Central memory CD4-positive, alpha-beta T cell (primary cell): ENCODE measurements at places on chromosomes 4 and X.

- DNase-seq, result no peak
Measured at GRCh38 chrX:141142946-141143345, 34.0 kb downstream of the LDOC1 start.

DNA sequence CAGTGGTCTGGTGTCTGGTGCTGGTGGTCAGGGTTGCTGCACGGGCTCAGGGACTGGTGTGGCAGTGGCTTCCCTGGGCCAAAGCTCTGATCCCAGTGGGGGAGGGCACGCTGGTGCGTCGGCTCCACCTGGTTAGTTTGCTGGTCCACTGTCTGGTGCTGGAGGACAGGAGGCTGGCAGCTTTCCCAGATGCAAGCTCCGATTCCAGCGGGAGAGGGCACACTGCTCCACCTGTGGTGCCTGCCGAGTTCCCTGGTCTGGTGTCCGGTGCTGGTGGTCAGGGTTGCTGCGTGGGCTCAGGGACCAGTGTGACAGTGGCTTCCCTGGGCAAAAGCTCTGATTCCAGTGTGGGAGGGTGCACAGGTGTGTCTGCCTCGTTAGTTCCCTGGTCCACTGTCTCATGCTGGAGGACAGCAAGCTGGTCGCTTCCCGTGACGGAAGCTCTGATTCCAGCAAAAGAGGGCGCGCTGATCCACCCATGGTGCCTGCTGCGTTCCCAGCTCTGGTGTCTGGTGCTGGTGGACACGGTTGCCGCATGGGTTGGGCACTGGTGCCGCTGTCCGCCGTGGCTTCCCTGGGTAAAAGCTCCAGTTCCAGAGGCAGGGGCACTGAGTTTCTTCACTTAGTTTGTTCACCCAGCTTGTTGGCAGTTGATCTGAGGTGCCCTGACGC is 5.8 kb downstream of the VMA21 start:
- DNase-seq, result no peak

DNA sequence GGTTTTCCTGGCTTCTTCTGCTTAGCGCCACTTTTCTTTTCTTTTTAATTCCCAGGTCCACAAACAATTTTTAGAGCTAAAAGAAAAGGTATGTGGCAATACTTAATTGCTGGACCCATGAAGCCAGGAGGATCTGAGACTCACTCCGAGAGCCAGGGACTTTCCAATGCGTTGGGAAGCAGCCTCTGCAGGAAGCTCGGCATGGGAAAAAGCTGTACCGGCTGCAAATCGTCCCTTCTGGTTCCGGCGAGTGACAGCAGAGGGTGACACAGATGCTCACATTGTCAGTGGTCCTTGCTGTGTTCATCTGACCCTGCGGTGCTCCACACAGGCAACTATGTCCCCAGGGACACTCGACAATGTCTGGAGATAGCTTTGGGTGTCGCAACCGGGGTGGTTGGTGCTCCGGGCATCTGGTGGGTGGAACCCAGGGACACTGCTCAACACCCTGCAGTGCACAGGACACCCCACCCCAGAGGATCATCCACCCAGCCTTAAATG is 164.0 kb downstream of the PRKX start:
- DNase-seq, result no peak

GRCh38 chrX:43940816-43941474 is 32.2 kb downstream of the NDP start:
- no peak for DNase-seq

GRCh38 chr4:89305028-89305427 is 2.6 kb downstream of the GPRIN3 start:
- DNase-seq, result no peak

GRCh38 chr4:16843831-16844508 is 54.5 kb downstream of the LDB2 start:
- DNase-seq, result no peak

GRCh38 chr4:31557437-31557836 is 837.3 kb downstream of the PCDH7 start:
- DNase-seq, result no peak

DNA sequence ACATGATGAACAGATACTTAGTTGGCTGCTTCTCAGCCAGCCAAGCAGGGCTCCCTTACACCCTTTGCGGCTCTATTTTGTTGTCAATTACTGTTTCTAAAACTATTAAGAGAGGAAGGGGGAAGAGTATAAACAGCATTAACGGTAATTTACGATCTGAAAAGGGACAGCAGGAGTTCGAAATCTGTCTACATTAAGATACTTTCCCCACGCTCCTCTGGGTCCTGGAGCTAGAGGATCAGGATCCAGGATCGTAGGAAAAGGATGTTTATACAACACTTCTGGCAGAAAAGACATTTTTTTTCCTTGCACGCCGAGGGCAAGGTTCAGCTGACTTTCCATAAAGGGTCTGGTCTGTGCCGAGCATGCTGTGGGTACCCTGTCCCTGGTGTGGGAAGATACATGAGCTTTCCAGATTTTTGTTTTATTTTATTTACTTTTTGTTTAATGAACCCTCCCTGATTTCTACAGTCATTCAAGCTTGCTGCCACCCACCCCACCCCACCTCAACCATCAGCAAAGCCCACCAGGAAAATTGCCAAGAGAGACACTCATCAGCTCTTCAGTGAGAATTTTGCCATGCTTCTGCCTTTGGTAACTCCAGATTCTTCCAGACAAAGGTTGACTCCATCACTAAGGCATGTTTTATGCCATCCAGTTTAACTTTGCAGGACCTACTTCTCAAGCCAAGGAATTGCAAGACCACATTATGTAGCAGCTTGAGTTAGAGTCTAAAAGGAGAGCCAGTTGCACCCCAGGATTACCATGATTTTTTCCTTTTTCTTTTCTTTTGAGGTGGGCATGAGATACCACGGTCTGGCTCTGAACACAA is 188.1 kb downstream of the QDPR start:
- no peak for DNase-seq

- no peak for DNase-seq
Measured at GRCh38 chr4:18636001-18636585, 614.5 kb upstream of the LCORL start.

GRCh38 chr4:42326040-42326439 is 71.2 kb upstream of the SHISA3 start:
- no peak for DNase-seq

DNA sequence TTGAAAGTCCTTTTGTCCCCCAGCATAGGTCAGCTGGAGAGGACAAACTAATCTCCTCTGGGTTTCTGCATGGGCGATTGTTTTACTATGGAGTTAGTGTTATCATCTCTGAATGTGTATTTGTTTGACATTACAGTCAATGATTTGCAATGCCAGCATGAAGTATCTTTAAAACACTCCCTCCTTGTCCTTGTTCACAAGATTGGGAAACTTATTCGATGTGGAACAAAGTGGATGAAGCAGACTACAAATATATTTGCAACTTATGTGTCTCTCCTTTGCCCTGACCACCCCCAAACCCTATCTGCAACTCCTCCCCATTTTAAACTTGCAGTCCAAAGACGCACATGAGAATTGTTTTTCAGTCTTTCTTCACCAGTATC is 1.5 kb upstream of the PITX2 start:
- DNase-seq, result no peak

DNA sequence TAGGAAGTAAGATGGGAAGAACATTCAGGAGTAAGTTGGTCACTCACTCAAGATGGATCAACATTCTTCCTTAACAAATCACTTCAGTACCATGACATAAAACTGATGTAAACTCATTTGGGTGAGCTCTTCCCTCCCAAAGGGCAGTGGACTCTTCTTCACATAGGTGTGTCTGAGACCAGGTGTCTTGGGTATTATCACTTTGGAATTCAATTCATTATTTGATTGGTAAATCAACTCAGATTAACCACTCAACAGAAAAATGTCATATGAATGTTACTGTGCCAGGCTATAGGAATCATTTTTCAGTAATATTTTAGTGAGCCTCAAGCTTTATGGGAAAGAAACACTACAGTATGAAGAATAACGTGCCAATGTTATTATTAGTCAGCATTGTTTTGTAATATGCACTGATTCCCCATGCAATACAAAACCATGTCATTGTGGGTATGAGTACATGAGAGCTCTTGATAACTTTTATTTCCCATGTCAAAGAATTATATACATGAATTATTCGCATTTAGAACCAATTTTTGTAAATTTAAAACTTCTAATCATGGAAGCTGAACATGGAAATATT is 58.6 kb upstream of the ETNPPL start:
- no peak for DNase-seq

- no peak for DNase-seq
Measured at GRCh38 chr4:8708401-8709021, 115.9 kb downstream of the CPZ start.

GRCh38 chr4:164116286-164116685 is 621.8 kb downstream of the TMA16 start:
- DNase-seq, result no peak

GRCh38 chr4:54281054-54281766 is 52.1 kb downstream of the PDGFRA start:
- DNase-seq, result no peak

DNA sequence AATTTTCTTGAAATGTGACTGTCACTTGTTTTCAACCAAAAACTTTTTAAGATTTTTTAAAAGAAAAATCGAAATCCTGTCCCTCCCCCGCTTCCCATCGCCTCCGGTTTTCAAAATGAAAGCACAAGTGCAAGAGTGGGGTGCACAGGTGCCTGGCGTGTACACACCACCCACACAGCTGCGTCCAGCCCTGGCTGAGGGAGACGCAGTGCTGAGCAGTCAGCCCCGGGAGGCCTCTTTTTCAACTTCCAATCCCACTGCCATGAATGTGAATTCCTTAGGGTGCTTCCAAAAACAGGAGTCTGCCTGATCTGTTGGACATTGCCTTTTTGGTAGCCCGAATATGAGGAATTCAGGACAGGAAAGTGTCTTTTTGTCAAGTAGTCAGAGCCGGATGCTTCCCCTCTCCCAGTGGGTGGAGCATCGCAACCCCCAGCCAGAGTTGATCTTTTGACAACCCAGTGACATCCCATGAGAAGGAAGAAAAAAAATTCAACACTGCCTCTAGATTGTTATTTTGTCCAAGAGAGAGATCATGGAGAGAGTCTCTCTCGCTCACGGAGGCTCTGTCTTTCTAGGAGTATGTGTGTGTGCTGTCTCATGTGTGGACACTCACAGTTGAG is 8.9 kb downstream of the PRRG3 start:
- DNase-seq, result no peak

GRCh38 chr4:7371210-7371941 is 63.4 kb downstream of the PSAPL1 start:
- no peak for DNase-seq

DNA sequence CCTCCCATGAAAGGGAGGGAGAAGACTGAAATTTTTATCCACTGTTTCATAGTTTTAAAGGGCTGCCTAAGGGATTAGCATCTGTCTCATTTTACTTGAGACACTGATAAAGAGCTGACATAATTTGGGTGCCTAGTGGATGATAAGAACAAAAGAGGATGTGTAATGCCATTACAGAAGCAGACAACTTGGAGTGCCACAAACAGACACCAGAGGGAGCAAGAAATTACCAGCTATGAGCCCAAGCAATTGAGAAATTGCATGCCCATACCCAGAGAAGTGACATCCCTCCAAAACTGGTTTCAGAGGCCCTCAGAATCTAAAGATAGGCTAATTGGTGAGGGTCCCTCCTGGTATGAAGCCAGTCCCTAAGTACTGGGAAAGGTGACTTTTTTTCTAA is 38.5 kb upstream of the POU3F4 start:
- no peak for DNase-seq

DNA sequence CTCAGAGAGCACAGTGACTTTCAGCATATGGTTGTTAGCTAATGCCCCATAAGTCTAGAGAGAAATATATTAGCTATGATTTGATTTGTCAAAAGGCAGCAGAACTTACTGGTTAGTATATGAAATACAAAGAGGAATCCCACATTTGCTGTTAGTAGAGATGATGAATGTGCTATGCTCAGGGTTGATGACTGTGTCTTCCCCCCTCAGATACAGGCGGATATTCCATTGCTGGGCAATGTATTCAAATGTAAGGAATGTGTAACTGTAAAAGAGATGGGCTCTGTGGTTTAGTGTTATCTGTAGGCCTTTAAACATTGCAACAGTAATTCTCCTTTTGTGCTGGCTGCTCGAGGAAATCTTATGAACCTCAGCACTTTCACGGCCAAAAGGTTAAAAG is 528.9 kb upstream of the ARX start:
- no peak for DNase-seq

- DNase-seq, result no peak
Measured at GRCh38 chr4:87017580-87018342, 83.0 kb downstream of the AFF1 start.

GRCh38 chr4:127778102-127778501 is 4.0 kb upstream of the HSPA4L start:
- no peak for DNase-seq

DNA sequence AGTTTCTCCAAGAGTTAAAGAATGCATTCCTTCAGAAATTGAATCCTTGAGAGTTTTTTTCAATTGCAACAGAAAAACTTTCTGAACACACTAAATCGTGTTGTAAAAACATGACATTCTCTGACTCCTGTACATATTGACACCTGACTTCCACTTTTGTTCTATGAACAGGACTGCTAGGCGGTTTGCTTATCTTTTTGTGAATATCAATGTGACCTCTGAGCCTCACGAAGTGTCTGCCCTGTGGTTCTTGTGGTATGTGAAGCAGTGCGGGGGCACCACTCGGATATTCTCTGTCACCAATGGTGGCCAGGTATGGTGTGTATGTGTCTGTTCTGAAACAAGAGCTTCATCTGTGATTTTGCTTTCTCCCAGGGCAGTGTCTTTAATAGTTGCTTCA is 71.9 kb downstream of the MAOA start:
- DNase-seq, result no peak

DNA sequence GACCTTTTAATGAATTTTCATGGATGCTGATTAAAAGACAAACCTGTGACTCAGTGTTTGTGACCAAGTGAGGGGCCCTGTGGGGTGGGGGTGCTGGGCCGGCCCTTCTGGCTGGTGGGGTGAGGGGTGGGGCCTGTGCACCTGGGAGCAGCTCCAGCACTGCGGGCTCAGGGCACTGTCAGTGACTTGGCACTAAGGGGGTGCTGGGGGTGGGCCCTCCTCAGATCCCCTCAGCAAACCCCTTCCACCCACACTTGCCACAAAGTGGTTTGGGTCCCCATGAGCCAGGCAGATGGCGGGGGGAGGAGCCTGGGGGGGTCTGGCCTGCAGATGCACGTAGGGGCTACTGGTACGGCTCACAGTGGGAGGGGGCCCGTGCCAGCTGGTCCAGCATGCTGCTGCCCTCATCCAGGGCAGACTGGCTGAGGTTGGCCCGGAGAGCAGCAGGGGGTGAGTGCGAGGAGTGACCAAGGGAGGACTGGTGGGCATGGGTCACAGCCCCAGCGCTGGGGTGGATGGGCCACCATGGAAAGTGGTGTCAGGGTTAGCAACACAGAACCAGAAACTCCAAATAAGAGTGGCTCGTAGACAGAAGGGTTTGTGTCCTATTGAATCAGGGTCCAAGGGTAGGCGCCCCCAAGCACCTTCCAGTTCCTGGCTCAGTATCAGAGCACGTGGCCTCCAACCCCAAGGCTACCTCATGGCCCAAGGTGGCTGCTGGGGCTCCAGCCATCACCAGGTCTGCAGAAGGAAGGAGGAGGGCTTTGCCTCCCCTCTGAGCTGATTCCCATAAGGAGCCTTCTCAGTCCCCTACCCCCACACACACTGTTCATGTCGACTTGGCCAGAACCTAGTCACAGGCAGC is 10.1 kb downstream of the NKX1-1 start:
- no peak for DNase-seq
